ENCODE measurements at places on chromosomes 6 and 20.
A peak's percentile ranks its signal among the peaks of the same experiment; 100 is the strongest.

DNA sequence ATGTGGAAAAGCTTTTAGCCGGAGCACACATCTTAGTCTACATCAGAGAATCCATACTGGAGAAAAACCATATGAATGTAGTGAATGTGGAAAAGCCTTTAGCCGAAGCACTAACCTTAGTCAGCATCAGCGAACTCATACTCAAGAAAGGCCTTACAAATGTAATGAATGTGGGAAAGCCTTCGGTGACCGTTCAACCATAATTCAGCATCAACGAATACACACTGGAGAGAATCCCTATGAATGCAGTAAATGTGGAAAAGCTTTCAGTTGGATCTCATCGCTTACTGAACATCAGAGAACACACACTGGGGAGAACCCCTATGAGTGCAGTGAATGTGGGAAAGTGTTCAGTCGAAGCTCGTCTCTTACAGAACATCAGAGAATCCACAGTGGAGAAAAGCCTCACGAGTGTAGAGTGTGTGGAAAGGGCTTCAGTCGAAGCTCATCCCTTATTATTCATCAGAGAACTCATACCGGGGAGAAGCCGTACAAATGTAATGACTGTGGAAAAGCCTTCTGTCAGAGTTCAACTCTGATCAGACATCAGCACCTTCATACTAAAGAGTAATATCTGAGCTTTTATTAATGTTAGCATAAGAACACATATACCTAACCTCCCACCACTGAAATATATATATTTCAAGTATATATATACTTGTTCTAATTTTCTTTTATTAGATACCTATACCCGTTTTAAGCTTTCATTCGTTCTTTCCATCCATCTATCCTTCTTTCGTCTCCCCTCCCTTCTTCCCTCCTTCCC is 12.5 kb downstream of the ZNF391 start:
- no peak for DNase-seq

DNA sequence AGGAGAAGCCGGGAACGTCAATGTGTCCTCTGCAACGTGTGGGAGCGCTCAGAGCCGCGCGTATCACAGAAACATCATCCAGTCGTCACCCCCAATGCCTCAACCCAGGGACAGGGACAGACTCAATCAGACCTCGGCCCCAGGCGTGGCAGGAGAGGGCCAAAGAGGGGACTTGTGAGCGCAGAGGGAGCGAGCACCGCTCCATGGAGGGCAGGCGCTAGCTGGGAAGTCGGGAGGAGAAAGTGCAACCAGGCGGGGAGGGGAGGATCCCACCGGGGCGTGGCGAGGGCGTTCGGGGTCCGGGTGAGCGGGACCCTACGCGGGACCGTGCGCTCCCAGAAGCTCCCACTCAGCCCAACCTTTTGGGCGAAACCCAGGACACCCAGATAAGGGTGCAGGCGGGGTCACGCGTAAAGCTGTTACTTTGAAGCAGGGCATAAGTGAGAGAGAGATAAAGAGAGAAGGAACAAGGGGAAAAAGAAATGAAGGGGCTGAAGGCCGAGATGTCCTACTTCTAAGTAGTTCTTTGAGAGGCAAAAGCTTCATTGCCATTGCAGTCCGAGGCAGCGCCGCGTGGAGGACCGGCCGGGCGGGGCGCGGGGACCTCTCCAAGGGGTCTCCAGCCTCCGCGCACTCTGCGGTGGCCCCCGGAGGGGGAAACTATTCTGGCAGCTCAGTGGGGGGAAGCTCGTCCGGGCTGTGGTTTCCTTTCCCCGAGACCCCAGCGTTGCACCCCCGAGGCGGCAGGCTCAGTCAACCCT is 862 bp upstream of the SOBP start:
- DNase-seq, result peak; percentile 61

- DNase-seq, result no peak
These were observed 538.3 kb upstream of the BTBD3 start for GRCh38 chr20:11379257-11380011.

DNA sequence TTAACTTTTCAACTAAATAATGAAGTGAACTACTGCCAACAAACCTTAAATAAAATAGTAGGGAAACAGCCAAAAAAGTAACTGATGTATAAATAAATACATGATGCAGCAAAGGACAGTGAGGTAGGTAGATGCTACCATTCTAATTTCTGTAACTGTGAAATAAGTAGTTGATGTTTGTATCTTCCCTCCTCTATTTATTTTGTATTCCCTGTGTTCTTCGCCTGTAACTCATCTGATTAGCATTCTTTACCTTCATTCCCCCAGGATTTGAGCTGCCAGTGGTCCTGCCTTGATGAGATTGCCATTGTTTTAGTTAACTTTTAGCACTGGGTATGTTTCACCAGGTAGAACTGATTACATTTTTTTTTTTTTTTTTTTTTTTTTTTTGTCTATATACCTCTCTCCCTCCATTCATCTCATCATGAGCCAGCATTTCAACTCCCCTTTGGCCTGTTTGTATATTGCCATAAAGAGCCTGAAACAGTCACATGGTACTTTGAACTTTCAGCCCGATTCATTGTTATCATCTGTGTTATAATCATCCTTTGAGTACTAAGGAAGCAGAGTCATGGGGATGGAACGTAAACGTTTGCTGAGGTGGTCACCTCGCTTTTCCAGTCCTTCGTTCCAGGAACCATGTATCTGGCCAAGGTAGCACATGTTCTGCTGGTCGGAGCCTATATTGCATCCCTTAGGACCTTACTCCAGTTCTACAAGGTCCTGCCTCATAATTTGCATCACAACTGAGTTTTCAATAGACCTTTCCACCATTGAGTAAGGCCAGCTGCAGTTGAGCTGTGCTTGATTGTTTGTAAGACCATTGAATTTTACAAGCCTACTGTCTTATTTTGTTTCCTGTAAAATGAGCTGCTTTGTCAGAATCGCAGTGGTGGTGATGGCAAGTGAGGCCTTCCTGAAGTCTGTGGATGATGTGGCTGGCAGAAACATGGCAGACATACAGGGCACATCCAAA is 107.6 kb downstream of the JAG1 start:
- no peak for DNase-seq

DNA sequence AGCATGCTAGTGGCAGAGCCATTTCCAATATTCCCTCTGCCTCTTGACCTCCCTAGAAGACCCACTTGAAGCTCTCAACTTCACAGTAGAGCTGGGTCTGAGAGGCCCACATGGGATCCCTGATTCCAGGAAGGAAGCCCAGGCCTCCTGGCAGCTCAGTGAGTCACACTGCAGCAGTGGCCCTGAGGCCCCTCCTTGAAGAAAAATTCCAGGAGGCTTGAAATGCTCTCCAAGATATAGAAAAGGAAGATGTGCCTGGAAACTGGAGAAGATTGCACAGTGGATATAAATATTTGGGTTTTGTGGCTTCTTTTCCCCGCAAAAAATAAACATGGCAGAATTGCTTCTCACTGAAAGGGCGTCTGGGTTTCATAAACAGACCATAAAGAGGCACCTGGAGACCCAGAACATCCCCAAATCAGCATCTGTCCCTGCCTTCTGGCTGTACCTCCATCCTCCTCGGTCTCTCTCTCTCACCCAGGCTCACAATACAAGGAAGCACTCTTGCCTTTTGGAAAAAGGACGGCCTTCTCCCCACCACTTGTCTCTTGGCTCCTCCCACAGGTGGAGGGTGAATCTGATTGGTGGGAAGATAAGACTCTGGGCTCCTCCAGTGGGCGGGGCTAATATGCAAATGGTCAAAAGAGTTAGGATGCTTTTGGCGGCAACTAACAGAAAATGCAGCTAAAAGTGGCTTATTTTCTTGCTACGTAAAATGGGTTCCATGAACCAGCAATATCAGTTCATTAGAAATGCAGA is 200.0 kb upstream of the SULF2 start:
- DNase-seq, result no peak

DNA sequence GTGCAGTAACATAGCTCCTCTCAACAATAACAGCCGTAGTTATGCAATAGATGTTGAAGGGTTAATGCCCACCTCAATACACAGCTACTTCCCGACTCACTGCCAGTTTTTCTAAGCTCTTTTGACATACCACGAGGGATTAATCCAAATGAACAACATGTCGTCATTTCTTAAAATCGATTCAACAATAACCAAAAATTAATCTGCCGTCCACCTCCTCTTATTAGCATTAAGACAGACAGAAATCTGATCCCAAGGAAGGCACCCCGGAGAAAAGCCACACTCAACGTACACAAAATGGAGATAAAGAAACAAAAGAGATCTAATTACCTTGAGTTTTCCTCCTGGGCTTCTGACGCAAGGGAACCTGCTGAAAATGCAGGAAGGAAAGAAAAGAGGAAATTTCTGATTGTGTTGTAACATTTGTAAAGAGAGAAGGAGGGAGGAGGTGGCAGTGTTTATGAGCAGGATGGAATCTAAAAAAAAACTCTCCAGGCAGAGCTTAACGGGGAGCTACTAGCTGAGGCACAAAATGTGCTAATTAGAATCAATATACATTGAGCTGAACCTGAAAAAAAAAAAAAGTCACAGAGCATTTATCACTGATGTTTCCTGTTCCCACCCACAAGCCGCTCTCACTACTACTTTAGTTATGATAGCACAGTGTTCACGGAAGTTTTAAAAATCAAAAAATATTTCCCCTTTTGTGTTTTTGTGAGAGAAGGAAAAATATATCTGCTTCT is 109.3 kb downstream of the IPCEF1 start:
- peak; percentile 60 for DNase-seq

- DNase-seq, result no peak
These were observed 48.3 kb upstream of the KIF25 start for GRCh38 chr6:167949121-167949684.

- DNase-seq, result no peak
These were observed 24.9 kb upstream of the PCMTD2 start for GRCh38 chr20:64230461-64231145.

DNA sequence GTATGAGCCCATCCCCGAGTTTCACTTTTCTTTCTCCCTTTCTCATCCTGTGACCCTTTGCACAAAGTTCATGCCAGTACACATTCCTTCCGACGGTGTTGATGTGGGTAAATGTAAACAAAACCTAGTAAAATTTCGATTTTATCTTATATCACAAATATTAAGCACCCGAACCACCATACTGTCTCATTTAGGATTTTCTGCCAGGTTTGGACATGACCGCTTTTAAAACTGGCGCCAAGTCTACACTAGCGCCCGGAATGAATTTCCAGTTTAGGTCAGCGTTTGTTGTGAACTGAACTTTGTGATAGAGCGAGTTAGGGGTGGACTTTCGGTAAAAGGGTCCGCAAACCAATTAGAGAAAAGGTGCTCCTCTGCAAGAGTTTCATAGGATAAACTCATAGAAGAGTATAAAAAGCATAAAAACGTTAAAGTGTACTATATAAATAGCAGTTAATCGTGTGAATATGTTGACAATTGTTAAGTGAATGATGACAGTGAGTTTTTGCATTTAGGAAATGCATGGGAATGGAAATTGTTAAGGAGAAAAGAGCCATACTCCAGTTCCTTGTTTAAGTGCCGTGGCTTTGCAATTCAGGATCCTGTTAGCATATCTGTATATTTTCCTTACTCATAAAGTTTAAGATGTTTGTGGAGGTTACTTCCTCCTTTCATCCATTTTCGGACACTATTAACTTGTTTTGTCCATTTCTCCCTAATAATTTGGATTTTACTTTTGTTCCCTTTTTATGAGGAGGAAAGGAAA is 937 bp downstream of the AKAP7 start:
- peak; percentile 67 for DNase-seq

GRCh38 chr6:52230685-52231084 is 13.6 kb downstream of the IL17F start:
- DNase-seq, result peak; percentile 44

DNA sequence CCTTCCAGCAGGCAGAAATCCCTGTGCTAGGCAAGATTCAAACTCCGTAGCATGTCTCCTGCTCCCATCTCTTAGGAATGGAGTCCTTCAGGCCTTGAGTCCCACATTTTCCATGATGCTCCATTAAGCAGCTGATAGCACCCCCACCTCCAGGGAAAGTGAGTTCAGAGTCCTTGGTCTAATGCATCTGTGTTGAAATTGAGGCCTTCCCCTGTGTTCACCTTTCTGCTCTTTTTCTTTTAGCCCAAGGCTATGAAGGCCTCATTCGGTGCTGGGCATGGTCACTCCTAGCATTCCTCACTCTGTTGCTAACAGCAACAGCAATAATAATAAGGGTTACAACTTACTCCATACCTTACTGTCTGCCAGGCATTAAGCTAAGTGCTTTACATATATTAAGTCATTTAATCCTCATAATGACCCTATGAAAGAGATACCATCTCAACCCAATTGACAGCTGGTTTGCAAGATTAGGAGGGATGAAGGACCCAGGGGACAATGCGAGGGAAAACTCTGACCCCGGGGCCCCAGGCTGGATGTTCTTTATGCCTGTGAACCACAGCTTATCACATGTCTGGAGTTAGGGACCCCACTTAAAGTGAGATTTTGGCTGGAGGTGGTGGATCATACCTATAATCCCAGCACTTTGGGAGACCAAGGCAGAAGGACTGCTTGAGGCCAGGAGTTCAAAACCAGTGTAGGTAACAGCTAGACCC is 17.5 kb upstream of the PANK2 start:
- DNase-seq, result no peak

DNA sequence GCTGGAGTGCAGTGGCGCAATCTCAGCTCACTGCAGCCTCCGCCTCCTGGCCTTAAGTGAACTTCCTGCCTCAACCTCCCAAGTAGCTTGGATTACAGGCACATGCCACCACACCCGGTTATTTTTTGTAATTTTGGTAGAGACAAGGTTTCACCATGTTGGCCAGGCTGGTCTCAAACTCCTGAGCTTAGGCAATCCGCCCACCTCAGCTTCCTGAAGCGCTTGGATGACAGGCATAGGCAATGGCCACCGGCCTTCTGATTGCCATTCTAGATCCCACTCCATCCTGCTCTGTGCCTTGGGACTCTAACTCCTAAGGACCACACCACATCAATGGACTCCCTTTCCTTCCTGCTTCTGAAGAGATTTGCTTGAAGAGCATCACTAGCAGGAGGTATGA is 60.6 kb downstream of the SEL1L2 start:
- no peak for DNase-seq

DNA sequence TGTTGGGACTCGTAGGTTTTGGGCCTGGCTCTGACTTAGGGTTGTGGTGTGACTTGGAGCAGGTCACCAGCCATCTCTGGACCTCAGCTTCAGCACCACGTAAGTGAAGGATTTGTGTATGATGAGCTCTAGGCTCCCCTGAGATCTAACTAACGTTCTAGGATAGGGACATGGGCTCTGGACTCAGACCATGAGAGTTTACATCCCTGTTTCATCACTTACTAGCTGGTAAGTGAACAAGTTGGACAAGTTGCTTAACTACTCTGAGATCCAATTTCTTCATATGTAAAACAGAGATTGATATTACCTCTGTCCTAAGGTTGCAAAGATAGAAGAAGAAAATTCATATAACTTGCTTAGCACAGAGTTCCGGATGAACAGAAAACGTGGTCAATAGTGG is 20.3 kb upstream of the PNPLA1 start:
- no peak for DNase-seq

DNA sequence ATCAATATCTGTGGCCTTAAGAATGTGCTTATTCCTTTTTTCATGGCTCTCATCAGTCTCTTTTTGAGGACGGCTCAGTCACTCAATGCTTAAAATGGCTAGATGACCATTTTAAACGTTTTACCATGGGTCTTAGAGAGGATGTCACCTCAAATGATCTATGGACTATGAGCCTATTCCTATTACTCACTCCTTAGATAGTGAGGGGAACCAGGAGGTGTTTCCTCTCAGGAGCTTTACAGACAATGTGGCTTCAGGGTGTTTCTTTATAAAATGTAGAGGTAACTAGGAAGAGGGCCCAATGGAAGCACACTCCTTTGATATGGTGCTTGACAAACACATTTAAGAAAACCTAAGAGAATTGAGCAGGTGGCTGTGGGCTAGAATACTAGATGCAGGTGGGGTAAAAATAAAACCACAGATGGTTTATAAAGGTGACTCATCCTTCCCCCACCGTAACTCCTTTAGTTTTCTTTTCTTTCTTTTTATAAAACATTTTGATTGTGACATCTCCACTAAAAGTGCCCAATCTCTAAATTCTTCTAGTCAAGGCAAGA is 1.5 kb upstream of the TMEM200A start:
- DNase-seq, result no peak

Measured in hematopoietic multipotent progenitor cell treated with erythropoietin and hydrocortisone succinate and interleukin-3 and kit ligand, for 4 days (in vitro differentiated cells).